ENCODE measurements at places on chromosomes 13 and 19. TPM values are rescaled to one million over a fixed set of nuclear protein-coding genes. Genes with fewer than 3 reads are reported as not detected.
A peak's percentile ranks its signal among the peaks of the same experiment; 100 is the strongest.

DNA sequence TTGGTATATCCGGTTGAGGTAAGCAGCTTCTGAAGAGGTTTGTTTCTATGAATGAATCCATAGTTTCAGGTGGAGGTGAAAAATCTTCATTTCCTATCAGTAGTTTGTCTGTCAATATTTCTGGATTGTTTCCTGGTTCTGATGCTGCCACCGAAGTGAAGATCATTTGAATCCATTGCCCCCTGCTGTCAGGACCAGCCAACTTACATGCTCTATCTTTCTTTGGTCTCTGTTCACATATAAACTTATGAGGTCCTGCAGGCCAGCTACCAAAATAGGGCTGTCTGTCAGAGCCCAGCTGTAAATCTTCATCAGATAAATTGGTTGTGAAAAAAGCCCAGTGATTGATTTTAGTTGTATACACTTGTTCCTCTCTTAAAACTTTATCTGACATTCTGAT is 15.2 kb upstream of the N4BP2L1 start:
- DNase-seq: peak; percentile 62

- DNase-seq: no peak
Measured at GRCh38 chr13:24651718-24652345, 28.4 kb upstream of the ATP12A start.

- DNase-seq: no peak
Measured at GRCh38 chr13:113098162-113098732, 7.3 kb upstream of the F7 start.

DNA sequence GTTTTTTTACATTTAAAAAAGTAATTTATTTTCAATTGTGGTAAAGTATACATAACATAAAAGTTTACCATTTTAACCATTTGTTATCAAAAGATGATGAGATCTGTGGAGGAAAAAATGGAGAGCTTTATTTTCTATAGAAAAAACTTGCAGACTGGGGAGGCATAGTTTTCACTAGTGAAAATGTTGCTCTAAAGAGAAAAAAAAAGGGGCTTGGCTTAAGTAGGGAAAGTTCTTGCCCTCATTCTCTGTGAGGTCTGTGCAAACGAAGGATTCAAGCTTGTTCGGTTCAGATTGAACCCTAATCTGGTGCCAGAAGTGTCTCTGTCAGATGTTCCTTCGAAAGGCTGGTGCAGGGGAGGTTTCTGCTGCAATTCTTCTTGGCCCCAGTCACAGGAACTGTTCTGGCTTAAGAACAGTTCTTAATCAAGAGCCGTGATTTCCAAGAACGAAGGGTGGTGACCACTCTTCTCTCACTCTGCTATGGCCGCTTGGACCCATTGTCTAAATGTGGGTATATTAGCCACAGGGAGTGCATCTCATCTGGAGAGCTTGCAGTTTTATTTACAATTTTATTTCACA is 42.1 kb downstream of the PCCA start:
- no peak for DNase-seq

GRCh38 chr13:42057918-42058530 is 9.6 kb downstream of the DGKH start:
- DNase-seq: no peak

GRCh38 chr13:51342706-51343105 is 3.2 kb downstream of the SERPINE3 start:
- no peak for DNase-seq

DNA sequence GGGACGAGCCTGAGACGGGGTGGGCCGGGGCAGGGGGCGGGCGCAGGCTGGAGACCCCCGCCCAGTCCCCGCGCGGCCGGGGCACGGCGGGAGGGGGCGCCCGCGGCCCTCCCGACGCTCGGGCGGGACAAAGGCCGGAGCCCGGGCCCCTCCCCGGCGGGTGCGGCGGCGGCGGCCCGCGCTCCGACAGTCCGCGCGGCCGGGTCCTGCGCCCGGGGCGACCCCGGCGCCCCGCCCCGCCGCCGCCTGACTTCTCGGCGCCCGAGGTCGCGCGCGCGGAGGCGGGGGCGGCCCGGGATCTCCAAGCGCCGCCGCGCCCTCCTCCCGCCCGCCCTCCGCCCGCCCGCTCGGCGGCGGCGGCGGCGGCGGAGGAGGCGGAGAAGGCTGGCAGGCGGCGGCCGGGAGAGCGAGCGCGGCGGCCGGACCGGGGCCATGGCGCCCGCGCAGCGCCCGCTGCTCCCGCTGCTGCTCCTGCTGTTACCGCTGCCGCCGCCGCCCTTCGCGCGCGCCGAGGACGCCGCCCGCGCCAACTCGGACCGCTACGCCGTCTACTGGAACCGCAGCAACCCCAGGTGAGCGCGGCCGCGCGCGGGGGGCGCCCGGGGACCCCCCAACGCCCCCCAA is at the start of gene EFNA2:
TSS of gene EFNA2 (plus strand) at position 137 of the 624 bp plus-strand sequence. CDS start at position 433, 296 bp downstream.
- no peak for DNase-seq

GRCh38 chr19:46764817-46765291 is 18.6 kb upstream of the STRN4 start:
- no peak for DNase-seq

GRCh38 chr19:27860309-27860934 is 1352.5 kb downstream of the UQCRFS1 start:
- no peak for DNase-seq

- DNase-seq: no peak
Measured at GRCh38 chr19:6911523-6911922, 24.1 kb downstream of the ADGRE1 start.

GRCh38 chr13:26377038-26377437 is 123.1 kb downstream of the CDK8 start:
- peak; percentile 25 for DNase-seq

DNA sequence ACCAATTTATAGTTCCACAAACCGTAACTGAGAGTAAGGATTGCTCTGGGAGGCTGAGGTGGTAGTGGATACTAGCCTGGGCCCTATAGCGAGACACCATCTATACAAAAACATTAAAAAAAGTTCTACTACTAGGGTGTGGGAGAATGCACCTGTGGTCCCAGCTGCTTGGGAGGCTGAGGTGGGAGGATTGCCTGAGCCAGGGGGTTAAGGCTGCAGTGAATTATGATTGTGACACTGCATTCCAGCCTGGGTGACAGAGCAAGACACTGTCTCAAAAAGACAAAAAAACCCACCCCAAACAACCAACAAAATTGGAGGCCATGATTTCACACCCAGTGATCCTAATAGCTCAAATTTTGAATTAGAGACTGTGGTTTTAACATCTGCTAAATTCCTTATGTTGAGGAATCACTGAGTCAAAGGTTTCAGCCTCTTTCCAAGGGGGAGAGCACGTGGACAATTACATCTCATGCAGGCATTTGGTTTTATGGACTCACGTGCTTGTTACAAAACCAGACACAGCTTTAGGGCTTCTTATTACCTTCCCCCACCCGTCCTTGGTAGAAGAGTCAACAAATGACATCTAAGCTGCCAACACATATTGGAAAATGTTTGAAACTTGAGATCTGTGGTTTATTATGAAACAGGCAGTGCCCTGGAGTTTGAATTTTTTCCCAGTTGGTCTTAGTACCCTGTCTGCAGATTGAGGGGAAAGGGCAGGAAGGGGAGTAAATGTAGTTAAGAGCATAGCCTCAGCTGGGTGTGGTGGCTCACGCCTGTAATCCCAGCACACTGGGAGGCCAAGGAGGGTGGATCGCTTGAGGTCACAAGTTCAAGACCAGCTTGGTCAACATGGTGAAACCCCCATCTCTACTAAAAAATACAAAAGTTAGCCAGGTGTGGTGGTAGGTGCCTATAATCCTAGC is 18.5 kb downstream of the CYP2A6 start:
- DNase-seq: no peak

DNA sequence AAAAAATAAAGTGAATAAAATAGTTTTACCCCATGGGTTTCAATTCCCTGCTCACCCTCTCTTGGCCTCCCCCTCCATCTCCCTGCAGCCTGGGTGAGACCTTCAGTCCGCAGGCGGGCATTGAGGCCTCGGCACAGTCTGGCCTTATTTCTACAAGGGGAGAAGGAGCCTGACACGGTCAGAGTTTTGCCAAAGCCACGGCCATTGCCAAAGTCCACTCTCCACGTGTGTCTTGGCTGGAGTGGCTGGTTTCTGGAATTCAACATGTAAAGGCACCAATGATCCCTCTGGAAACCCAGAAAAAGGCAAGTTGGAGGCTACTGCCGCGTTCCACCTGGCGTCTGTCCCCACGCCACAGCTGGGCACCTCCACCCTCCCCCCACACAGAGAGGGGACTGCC is 43.4 kb upstream of the SPACA7 start:
- no peak for DNase-seq

DNA sequence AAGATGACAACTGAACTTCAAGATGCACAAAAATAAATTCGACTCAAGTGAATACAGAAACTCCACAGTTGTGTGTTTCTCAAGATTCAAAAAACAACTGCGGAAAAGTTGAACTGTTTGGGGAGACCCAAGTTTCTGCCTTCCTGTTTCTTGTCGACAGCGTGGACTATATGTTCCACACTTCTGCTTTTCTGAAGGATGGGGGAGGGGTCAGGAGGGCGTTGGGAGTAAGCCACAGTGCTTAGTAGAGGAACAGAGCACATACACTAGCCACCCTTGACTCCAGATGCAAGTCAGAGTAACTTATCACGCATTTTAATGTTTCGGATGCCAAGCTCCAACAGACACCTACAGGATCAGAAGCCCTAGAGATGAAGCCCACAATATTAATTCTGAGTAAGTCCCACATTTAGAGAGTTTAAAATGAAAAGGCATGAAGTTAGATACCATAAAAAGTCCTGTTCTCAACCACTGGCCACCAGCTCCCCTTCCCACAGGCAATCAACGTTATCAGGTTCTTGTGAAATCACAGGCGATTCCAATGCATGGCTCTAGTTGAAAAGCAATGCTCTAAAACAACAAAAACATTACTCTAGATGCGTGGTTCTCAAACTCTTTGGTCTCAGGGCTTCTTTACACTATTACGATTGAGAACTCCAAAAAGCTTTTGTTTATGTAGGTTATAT is 4.2 kb downstream of the TUBGCP3 start:
- DNase-seq: no peak

Gene ERCC5
- 51.9 TPM for total RNA-seq

Gene PEAK3
- 0.19 TPM for total RNA-seq

Gene CGB2
- total RNA-seq: not detected

Gene PRSS57
- total RNA-seq: not detected

Gene FPR1
- not detected for total RNA-seq

Measured in dermis blood vessel endothelial cell (primary cell).